ENCODE measurements at places on chromosomes 7 and 10.

DNA sequence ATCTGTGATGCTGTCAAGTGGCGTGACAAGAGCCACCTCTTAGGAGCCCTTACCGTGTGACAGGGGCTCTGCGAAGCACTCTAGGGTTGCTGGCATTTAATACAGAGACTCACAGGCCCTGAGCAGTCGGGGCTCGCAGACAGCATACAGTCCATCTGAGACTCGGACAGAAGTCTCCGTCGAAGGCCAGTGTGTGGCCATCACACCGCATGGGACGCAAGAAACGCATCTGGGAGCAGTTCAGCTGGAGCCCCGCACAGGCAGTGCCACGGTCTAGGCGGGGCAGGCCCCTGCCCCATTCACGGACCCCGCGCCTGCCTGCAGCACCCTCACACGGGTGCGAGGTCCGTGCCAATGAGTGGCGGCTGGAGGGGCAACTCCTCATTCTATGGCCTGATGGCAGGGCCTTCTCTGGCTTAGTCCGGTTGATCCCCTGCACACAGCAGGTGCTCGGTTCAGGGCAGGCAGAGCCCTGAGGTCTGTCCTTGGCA, 33.6 kb downstream of the IQCE start:
- DNase-seq: no peak

- no peak for DNase-seq
These were observed 603.2 kb downstream of the LRMDA start for GRCh38 chr10:76034353-76035205.

DNA sequence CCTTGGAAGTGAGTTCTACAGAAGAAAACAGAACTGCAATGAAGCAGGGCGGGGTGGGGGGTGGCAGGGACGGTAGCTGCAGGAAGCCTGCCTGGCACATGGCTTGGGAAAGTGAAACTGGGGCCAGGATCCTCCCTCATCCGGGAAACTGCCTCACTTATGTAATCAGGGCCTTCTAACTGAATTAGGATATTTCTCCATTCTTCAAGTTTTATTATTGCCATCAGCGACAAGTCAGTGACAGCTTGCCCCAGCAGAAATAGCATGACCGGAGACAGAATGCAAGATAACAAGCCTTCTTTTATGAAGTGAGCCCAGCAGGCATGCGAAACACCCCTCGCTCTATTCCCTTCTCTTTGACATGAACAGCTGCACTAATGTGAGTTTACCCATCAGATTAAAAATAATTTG, 77.5 kb upstream of the CACUL1 start:
- DNase-seq: no peak

- DNase-seq: no peak
These were observed 109.3 kb upstream of the INSIG1 start for GRCh38 chr7:155188357-155188756.

- DNase-seq: no peak
These were observed 4.5 kb downstream of the CYP26C1 start for GRCh38 chr10:93064874-93065660.

DNA sequence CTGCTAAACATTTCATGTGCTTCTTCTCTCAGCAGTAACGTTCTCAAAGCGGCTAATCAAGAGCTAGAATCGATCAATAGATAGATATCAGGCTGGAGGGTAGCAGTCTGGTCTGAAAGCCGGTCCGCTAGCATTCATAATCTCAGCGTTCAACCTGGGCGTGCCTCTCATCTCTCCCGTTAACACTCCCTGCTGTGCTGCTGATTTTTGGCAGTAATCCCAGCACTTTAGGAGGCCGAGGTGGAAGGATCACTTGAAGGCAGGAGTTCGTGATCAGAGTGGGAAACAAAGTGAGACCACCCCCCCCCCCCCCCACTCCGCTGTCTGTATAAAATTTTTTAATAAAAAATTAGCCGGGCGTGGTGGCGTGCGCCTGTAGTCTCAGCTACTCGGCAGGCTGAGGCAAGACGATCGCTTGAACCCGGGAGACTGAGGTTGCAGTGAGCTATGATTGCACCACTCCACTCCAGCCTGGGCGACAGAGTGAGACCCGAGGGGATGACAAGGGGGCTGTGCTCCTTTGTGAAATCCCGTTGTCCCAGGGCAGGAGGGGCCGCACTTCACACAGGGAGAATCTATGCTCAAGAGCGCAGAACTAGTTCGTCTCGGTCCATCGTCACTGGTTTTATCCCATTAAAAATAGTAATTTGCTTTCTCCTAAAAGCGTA, 624 bp upstream of the CEP55 start:
- no peak for DNase-seq
